ENCODE measurements at places on chromosomes 13 and 19.

GRCh38 chr13:83184150-83184475, 698.2 kb downstream of the SLITRK1 start:
- no peak for DNase-seq

GRCh38 chr13:79079351-79079839, 326.7 kb downstream of the RBM26 start:
- no peak for DNase-seq

- DNase-seq, result no peak
These were observed 933 bp downstream of the TFPT start for GRCh38 chr19:54114340-54115108.

DNA sequence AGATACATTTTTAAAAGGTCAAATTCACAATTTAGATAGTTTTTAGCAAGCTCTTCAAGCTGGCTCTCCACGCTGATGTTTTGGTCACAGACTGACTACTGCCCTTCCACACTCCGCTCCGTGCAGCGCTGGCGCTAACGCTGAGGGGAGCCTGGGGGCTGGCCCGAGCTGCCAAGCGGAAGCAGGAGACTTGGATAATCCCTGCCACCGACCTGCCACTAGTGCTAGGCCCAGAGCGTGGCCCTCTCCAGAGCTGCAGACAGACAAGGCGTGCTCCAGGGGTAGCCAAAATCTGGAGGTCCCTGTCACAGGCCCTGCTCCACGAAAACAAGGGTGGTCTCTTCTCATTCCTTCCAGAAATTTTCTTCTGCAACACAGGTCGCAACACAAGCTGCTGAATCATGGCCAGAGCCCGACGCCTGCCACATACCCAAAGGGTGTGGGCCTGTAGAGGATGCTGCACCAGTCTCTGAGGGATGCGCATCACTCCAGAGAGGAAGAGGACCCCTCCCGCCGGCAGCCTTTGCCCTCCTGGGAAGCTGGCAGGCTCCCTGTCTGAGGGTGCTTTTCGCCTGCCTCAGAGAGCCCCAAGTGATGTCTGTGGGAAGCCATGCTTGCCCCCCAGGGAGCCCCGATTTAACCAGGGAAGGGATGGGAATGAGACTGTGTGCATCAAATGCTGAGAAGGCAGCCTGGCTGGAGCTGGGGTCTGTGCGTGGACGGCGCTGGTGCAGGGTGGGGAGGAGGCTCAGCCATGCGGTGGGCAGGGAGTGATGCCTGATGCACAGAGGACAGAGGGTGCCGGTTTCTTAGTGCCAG, 21.6 kb downstream of the CAPS start:
- DNase-seq, result no peak

- no peak for DNase-seq
These were observed 26.2 kb upstream of the OR7C2 start for GRCh38 chr19:14915116-14915515.

GRCh38 chr13:102693250-102693649, 1.6 kb downstream of the METTL21C start:
- DNase-seq, result no peak

DNA sequence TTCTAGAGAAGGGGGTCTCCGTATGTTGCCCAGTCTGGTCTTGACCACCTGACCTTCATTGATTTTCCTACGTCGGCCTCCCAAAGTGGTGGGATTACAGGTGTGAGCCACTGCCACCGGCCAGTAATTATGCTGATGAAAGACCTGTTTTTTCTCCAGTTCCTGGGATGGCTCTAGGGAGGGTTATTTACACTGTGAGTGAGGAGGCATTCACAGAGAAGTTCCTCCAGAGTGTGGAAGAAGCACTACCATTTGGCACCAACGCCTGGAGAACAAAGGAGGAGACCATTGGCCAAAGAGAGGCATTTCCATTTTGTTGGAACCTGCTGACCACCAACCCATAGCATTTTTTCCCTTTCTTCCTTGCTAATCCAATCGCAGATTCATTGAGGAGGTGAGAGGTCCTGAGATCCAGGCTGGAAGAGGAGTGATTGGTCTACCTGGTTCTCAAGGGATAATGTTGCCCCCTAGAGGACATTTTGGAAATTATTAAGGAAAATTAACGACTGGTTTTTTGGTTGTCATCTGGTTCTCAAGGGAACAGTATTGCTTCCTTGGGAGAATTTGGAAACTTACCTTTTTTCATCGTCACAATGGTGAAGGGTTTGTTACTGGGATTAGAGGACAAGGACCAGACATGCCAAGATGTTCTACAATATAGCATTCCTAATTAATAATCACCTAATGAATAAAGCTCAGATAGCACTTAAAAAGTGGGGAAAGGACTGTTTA, 5.5 kb upstream of the SAE1 start:
- DNase-seq, result no peak

- peak; percentile 63 for DNase-seq
These were observed 2.9 kb downstream of the SBNO2 start for GRCh38 chr19:1170938-1171754.

- no peak for DNase-seq
These were observed 29.8 kb downstream of the TDRD12 start for GRCh38 chr19:32749361-32749760.

DNA sequence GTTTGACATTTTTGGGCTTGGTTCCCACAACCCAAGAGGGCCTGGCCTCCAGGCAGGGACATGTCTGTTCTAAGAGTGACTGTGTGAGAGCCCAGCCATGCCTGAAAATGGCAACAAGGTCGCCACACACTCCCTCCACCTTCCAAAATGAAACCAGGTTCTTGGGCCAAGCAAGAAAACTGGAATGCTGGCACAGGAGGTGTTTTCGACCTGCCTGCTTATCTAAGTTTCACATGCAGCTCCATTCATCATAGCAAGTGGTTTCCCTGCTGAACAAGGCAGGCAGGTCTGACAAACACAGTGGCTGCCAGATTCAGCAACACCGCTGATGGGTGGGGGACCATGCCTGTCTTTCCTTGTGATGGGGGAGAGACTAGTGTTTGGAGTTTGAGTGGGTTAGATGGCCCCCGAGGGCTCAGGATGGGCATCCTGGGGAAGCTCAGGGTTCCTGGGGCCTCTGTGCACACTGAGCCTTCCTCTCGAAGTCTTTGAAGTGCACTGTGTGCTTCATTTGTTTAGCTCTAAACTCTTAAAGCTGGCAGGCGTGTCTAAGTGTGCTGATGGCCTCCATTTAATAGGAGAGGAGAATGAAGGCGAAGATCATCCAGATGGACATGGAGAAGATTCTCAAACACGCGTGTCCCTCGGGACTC, 17.9 kb upstream of the GAS6 start:
- DNase-seq, result no peak

GRCh38 chr19:3849092-3849491, 19.7 kb downstream of the ZFR2 start:
- DNase-seq, result no peak

- no peak for DNase-seq
These were observed 15.0 kb downstream of the PPP5C start for GRCh38 chr19:46361915-46362314.

DNA sequence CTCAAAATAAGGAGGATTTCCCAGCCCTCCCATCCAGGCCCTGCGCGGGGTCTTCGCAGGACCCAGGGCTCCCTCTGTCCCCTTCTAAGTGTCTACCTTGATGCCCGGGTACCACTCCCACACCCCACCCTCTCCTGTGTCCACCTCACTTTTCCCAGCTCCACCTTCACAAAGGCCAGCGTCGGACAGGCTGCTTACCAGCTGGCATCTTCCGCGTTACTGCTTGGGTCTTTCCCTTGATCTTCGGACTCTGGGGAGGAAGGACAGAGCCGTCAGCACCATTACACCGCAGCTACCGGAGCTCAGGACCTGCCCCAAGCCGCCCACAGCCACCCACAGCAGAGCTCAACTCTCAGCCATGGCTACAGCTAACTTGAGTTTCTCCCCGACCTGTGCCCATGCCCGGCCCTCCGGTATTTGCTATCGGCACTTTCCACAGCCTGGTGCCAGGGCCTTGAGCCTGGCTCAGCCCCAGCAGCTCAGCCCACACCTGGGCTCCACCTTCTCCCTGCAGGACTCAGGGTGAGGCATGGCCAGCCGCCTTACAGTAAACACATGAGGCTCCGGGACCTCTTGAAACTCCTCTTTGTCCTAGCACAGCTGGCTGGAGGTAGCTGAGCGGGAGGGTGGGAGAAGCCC, 3.8 kb downstream of the C13orf46 start:
- no peak for DNase-seq

DNA sequence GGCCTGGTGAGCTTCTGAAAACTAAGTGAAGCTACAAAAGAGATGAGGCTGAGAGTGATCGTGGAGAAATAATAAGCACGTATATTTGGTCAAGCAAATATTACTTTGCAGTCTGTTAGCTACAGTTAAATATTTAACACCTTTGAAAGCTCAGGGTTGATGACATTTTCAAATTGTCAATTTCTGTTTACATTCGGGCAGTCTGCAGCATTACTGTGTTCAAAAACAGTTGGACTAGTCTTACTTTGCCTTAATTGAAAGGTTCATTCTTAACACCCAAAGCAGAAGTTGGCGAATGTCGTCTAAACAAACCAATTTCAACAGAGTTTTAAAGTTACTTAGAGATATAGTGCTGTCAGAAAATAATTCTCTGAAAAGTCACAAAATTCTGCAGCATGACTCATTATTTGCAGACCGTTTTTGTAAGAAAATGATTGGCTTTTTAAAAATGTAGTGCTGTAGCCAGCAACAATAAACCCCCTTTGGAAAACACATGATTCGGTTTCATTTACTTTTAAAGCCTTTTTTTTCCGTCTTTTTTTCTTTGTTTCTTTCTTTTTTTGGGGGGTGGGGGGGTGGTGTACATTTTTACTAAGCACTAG, 549.0 kb downstream of the GPC6 start:
- no peak for DNase-seq

- DNase-seq, result no peak
These were observed 216.5 kb downstream of the EFNB2 start for GRCh38 chr13:106318941-106319411.

DNA sequence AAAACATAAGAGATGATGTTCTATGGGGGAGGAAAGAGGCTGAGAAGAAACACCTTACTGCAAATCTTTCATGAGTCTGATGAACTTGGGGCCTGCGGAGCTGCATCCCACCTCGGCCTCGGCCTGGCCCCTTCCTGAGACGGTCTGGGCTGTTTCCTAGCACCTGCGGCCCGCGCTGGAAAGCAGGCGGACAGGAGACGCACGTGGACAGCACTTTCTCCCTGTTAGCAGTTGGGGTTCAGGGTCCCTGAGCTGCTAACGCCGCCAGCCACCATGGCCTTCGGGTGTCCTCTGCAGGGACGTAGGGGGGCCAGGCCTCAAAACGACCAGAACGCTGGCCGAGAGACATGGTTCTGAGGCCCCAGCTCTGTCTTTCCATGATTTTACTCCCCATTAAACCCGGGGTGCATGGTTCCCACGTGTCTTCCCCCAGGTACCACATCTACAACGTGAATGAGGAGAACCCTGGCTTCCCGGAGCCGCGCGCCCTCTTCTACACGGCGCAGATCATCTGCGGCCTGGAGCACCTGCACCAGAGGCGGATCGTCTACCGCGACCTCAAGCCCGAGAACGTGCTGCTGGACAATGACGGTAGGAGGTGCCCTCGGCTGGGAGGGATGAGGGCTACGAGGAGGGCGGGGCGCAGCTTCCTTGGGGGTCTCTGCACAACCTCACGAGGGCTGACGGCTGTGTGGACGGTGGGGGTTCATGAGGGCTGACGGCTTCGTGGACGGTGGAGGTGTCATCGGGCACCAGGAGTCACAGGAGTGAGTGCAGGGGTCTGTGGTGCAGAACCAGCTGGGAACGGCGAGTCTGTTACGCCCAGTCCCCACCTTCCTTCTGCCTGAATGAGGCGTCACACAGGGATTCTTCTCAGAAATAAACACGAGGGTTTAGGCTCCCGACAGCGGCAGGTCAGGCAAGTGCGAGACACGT, 4.3 kb downstream of the GRK1 start:
- no peak for DNase-seq

GRCh38 chr13:62251734-62252133, 836.1 kb upstream of the PCDH20 start:
- DNase-seq, result no peak

Measured in substantia nigra (tissue), 51 donors.